RCC 7860 (cell line): ENCODE measurements at places on chromosomes 4 and X.

GRCh38 chr4:37666625-37667071, 19.5 kb downstream of the RELL1 start:
- DNase-seq: peak; percentile 98

DNA sequence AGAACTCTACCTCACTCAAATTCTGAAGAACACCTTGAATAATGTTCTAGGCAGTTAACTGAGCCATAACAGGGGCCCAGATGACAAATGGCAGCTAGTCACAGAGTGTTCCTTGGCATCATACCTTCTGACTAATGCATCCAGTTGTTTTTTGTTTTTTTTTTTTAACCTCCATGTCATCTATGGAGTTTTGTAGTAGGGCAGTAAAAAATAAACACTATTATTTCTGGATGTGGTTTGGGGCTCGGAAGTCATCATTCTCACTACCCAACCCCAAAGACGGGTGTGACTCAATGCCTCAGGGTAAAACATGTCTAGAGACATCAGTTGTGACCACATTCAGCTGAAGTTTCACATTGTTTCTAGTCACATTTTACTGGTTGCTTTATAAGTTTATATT, 31.2 kb upstream of the MCF2 start:
- DNase-seq: peak; percentile 12

DNA sequence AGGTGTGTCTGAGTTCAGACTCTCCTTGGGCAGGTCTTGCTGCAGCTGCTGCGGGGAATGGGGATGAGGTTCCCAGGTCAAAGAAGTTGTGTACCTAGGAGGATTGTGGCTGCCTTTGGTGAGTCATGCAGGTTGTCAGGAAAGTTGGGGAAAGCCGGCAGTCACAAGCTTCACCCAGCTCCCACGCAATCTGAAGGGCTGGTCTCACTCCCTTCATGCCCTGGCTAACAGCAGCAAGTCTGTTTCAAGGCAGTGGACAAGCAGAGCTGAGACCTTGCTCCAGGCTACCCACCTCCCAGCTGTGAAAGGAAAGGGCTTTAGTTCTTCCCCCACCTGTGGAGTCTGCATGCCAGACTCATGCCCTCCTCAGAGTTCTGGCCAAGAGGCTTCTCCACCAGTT, 287.2 kb downstream of the DTHD1 start:
- DNase-seq: no peak

DNA sequence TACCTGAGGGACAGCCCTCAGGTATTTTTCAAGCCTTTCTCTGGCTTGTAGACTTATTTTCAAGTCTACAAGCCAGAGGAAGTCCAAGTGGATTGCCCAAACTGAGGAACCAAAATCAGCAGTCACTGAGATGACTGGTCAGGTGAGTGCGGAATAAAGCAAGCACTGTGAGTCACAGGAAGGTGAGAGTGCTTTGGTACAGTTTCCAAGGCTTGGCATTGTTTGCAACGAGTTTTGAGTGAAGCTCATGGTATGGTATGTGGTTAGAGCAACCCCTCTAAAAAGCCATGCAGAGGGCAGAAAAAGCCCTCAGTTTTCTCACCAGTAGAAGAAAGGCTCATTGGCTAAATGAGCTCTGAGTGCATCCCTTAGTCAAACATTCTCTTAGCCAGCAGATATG, 112.8 kb upstream of the EOLA2 start:
- DNase-seq: no peak

DNA sequence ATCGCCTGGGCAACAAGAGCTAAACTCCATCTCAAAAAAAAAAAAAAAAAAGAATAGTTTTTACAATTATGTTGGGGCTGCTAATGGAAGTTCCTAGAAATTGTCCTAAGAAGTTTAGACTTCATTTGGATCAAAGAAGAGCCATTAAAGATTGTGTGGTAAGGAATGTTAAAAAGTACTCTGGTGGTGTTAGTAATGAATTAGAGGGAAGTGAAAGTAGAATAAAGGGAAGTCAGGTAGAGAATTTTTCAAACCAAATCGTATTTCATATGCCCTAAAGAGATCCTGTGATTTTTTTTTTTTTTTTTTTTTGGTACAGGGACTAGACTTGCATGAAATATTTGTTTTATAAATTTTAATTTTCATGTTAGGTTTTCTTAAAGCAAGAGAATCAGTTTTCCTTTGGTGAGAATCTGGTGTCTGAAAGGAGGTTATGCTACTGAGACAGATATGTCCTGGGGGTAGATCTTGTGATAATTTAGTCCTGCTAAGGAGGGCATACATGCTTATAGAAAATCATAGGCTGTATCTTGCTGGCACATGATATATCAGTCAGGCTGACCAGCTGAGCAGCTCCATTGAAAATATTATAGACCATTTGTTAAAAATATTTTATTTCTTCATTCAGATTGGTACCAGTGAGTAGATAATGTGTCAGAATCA, 10.7 kb downstream of the SEC24B start:
- no peak for DNase-seq

GRCh38 chr4:14726877-14727361, 275.4 kb upstream of the CPEB2 start:
- DNase-seq: no peak

DNA sequence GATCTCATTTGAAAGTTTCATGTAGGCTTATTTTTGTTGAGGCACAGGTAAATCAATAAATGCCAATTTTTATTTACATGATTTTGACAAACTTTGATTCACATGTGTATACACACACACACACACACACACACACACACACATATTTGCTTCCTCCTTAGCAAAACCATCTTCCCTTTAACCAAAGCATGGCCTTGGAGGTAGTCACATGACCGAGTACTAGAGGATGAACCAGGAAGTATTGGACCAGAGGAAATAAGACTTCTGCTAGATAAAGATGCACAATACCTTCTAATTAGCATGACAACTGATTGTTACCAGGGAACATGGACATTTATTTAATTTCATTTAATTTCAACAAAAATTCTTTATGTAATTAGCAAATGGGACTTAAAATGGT, 23.4 kb upstream of the CFAP299 start:
- DNase-seq: no peak

- DNase-seq: no peak
Measured at GRCh38 chrX:154378059-154378798, 866 bp upstream of the EMD start.

DNA sequence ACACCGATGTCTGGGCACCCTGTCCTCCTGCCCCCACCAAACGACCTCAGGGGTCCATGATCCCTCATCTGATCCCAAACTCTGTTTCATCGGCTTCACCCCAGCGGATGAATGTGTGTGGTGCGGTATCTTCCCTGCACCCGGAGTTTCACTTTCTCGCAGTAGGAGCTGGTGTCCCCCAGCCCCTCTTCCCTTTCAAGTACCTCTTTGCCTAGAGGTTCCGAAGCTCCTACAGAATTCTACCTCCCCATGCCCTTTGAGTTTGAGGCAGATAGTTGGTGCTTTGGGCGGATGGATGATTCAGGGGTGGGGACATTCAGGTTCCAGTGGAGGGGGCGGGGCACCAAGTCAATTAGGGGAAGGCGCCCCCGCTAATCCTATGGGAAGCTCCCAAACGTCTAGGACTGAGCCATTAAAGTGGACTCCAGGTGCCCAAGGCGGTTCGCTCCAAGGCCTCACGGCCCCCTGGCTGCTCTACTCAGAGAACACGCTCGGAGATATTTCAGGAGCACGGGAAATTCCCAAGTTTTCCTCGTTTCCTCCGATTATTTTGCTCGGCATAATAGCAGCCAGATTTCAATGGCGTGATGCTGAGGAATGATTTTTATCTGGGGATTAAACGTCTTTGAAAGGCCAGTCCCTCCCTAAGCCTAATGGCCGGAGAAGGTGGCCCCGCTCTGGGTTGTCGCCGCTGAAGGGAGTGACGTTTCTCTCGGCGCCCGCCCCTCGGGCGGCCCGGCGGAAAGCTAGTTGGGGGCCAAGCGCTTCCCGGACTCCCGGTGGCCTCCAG, 1.3 kb downstream of the MSX1 start:
- DNase-seq: no peak

- no peak for DNase-seq
Measured at GRCh38 chr4:3677748-3678070, 88.5 kb upstream of the ADRA2C start.

DNA sequence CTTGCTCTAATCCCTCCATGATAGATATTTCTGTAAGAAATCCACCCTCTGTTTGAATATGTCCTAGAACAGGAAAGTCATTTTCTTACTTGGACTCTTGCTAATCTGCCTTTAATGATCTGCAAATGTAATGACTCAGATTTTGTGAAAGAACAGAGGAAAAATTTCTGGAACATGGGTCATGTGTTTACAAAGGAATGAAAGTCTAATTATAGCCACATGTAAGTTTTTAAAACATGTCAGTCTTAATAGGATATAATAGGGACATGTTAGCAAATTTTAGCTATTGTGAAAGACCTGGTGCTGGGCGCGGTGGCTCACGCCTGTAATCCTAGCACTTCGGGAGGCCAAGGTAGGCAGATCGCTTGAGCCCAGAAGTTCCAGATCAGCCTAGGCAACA, 47.6 kb downstream of the GRK4 start:
- DNase-seq: no peak

- no peak for DNase-seq
Measured at GRCh38 chr4:65393078-65393477, 277.2 kb downstream of the EPHA5 start.

DNA sequence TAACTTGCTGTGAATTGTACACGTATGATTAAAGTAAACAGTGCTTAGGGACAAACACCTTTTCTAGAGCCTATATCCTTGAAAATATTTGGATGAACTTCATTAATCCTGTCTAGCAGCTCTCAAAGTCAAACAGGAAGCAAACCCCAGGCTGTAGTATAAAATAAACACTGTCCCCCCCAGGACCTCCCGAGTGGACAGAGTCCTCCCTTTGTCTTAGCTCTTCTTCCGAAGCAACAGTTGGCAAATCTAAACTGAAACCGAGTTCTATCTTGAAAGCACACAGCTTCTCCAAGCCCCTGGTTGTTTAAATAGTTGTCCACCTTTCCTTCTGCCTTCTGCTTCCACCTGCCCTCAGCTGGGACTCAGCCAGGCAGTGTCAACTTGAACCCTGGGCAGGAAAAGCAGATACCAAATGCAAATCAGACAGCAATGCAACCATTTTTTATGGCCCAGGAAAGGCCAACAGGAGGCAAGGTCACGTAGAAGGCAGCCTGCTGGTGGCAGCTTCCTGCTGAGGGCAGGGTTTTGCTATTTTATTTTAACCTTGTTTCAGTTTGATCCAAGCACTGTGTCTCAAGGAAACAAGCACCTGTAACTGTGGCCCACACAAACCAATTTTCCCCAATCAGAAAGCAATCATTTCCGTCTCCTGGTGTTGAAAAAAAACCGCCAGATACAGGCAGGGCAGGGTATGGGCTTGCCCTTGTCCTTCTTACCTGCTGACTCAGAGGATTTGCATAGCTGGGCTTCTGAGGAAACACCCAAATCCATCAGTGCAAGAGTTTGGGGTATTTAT, 110.3 kb upstream of the KIT start:
- no peak for DNase-seq

DNA sequence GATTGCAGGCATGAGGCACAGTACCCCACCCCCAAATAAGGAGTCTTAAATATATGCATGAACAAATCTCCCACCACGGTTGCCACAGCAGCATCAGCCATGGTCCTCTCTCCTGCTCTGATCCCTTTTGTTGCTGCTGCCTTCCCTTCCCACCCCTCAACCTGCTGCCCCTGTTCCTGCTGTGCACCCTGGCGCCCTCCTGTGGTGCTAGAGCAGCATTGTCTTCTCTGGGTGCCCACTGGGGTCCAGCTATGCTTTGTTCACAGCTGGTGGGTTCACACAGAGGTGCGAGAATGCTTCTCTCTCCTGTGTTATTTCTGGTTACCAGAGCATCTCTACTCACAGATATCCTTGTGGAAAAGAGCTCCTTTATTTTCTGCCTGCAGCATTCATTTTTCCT, 116.2 kb downstream of the GATB start:
- DNase-seq: no peak

GRCh38 chrX:15860921-15861320, 6.3 kb upstream of the AP1S2 start:
- no peak for DNase-seq

DNA sequence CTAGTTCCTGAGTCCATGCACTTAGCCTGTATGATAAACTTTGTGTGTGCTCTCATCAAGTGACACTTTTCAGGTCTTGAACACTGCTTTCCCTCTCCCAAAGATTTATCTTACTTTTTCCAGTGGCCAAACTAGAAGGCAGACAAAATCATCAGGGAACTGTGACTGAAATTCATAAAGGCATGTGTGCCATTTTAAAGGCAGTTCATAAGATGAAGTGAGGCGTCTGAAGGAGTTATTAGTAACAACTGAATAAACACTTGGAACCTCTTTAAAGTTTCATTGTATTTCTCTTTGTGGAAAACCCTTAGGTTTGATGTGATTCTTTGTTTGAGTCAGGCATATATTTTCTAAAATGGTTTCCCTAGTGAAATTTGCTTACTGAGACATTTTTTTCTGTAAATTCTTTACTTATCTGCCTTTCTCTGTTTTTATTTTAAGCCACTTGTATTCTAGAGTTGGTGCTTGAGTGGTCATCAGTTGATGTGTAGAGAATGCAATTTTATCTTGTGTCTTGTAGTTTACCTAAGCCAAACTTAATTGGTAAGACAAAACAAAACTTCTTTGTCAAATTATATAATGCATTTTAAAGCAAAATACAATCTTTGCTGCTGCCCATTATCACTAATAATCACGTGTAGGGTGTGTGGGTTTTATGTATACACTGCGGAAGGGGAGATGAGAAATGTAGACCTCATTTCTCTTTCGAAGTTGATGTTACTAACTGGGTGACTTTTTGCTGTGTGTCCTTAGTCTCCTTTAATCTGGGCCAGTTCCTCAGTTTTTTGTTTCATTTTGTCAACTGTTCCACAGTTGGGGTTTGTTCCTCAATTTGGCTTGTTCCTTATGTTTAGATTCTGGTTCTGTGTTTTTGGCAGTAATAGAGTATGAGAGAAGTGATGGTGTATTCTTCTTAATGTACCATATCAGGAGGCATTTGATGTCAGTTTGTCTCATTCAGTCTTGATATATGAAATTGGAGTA, 56.8 kb downstream of the RBPJ start:
- no peak for DNase-seq

DNA sequence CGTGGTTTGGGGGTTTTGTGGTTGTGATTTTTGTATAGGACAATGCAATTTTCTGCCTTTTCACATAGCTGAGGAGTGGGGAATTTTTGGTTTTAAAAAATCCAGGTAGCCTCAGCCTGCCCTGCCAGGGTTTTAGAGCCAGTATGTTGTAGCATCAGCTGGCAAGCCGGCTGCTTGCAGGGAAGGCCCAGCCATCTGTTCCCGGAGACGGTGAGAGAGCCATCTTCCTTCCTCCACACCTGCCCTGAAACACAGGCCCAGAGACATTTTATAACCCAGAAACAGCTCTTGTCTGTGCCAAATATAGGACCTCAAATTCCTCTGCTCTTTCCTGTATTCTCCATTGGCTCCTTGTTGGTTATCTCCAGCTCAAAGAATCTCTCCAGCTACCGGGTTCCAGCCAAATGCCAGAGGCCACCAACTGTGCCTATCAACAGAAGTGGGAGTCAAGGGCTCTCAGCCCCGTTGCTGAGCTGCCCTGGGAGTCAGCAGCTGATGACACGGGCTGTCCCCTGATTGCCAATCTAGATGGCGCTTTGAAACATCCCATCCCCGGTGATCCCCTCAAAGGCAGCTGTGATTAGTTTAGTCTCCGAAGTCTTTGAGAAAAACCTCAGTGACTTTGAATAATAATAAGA, 595.2 kb downstream of the MID1IP1 start:
- DNase-seq: no peak
